ENCODE measurements at places on chromosomes 6 and 20.
A peak's percentile ranks its signal among the peaks of the same experiment; 100 is the strongest.

GRCh38 chr20:24686156-24686555 is 216.7 kb downstream of the SYNDIG1 start:
- DNase-seq: no peak

DNA sequence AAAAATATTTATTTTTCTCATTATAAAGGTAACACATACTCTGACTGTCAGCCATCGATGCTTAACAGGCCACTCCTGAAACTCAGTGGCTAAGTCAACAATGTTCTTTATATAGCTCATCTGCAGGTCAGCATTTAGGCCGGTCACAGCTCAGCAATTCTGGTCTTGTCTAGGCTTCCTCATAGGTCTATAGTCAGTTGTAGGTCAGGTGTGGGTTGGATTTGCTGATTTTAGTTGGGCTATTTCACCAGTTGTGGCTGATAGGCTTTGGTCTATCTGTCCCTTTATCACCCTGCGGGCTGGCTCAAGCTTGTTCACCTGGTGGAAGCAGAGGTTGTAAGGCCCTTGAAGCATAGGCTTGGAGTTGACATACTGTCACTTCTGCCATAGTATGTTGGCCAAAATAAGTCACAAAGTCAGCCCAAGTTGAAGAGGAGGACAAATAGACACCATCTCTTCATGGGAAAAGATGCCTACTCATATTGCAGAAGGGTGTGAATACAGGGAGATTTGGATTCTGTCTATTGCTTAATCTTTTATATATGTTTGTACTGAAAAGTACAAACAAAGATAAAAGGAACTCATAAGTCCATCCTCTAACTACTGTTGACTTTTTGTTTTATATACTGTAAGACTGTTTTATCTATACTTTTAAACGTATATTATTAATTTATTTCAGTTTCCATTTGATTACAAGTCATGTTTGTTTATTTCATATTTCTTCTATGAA is 75.0 kb downstream of the BCKDHB start:
- no peak for DNase-seq

- no peak for DNase-seq
Observed at GRCh38 chr6:122432816-122433215, 33.4 kb downstream of the HSF2 start.

GRCh38 chr6:128925765-128926164 is 42.8 kb downstream of the LAMA2 start:
- DNase-seq: no peak

DNA sequence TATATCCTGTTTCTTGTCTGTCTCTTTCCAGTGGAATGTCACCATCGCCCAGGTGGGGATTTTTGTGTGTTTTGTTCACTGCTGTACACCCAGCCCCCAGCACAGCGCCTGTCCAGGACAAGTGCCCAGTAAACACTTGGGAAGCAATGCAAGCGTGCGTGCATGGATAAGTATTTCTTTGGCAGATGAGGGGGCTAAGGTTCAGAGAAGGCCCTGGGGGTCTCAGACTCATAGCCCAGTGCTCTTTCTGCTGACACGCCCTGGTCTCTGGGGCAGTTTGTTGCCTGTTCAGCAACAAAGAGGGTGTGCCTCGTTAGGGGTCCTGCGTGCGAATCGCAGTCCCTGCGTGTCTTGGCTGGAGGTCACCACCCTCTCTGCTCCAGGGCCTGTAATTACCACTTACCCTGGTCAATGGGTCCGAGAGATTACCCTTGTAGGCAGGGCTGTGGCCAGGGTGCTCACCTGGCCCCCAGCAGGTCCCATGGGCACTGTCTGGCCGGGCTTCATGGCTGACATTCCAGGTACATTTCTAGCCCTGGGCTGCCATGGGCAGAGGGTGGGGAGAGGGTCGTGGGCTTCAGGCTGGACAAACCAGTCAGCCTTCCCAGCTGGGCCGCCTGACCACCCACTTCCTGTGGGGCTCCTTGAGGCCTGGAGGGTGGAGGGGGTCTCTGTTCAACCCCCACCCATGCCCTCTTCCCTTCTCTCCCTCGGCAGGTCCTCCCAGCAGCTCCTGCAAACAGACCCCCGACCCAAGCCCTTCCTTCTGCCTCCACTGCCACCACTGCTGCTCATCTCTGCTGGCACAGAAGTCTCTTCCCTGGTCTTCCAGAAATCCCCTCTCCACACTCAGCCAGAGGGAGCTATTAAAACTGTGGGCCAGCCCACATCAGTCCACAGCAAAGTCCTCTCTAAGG is 87.1 kb downstream of the CEBPB start:
- DNase-seq: no peak

DNA sequence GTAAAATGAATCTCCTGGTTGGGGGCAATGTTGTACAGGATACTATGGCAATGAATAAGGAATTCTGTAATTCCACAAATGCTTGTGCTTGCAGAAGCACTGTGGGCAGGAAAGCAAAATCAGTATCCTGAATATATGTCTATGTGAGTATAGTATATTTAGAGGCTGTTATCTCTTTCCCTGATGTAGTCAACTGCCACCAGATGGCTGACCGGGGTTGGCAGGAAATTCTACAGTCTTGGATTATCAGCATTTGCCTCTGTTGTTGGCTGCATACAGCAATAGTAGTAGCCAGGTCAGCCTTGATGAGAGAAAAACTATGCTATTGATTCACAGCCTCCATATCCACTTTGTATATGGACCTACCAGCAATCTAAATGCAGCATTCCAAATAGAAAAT is 425.1 kb upstream of the JAG1 start:
- no peak for DNase-seq

DNA sequence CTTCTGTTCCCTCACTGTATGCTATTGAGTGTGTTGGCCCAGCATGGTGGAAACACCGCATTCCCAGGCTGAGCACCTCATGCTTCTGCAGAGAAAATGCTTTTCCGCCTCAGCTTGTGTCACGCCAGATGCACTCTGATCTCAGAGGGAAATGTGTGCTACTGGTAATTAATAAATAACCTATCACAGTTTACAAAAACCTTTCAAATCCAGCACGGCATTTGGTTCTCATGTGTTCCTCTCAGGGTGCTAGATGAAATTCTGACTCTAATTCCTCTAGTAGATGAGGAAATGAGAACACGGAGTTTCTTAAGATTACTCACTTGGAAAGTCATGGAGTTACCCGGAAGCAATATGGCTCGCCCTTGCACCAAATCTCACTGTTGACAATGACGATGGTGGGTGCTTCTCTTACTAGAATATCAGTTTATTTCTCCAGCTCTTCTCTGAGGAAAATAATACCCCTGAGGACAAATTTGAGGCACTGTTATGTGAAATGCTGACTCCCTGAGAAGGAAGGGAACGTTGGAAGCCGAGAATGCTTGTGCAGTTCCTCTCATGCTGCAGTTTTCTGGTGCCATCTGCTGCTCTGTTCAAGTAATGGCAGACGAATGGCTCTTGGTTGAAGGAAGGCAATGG is 116.6 kb downstream of the RNF144B start:
- peak; percentile 71 for DNase-seq

DNA sequence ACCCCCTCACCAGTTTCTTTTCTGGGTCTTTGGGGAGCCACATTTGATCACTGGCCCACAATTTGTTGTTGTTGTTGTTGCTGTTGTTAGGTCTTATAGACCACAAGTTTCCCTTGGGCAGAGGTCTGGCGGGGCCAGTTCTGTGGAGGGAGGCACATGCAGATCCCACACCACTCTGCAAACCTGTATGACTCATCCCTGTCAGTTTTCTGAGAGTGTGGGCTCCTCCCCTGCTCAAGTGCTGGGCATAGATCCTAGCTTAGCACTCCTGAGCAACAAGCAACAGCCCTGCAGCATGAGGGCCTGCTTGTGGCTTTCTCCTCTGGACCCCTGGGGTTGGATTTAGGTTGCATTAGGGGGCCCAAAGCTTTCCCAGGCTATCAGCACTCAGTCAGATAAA is 411.1 kb upstream of the HTR1E start:
- DNase-seq: no peak

- DNase-seq: no peak
Observed at GRCh38 chr6:17666646-17667045, 40.1 kb downstream of the NUP153 start.

DNA sequence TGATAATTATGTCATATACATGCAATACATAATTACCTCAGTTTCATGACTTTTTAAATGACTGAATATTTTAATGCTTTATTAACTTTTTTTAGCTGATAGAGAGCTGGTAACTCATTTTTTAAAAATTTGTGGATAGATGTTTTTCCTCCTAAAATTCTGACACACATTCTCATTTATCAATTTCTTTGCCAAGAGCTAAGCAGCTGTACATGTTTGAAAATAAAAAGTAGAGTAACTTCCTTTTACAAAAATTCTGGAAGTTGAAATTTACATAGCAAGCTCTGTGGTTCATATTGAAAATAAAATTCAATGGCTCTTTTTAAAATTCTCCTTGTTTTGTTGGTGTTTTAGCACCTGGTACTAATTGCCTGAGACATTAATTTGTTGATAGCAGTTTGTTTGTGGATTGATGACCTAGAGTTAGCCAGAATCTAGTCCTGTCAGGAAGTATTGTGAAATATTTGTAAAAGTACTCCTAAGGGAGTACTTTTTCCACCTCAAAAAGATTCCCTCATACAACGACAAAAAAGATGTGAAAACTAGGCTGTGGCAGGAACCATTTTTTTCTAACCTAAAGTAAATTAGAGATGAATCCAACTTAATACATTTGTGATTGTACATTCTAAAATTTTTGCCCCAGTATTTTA is 621.8 kb downstream of the BCKDHB start:
- no peak for DNase-seq

DNA sequence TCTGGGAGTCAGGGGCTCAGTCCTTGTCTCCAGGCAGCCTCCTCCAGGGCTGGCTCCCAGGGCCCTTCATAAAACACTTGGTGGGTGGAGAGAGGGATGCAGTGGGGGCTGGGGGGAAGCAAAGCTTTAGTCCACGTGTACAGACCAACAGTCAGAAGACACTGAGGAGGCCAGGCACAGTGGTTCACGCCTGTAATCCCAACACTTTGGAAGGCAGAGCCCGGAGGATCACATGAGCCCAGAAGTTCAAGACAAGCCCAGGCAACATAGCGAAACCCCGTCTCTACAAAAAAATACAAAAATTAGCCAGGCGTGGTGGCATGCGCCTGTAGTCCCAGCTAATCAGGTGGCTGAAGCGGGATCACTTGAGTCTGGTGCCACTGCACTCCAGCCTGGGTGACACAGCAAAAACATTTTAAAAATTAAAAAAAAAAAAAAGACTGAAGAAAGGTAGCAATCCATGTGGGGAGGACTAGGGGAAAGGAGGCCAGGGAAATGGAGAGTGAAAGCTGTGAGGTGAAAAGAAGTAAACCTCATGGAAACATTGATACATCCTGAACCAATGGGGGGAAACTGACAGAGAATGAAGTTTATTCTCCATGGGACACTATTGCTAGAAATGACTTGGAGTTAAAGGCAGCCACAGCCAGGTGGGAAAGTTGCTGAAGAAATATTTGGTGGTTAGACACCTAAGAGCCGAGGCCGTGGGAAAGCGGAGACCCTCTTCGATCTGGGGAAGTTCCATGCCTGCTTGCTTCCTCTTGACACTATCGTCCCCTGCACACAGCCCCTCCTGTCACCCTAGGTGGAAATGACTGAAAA is 35.4 kb downstream of the PIM1 start:
- no peak for DNase-seq

- no peak for DNase-seq
Observed at GRCh38 chr6:157328108-157328692, 4.9 kb upstream of the TMEM242 start.

DNA sequence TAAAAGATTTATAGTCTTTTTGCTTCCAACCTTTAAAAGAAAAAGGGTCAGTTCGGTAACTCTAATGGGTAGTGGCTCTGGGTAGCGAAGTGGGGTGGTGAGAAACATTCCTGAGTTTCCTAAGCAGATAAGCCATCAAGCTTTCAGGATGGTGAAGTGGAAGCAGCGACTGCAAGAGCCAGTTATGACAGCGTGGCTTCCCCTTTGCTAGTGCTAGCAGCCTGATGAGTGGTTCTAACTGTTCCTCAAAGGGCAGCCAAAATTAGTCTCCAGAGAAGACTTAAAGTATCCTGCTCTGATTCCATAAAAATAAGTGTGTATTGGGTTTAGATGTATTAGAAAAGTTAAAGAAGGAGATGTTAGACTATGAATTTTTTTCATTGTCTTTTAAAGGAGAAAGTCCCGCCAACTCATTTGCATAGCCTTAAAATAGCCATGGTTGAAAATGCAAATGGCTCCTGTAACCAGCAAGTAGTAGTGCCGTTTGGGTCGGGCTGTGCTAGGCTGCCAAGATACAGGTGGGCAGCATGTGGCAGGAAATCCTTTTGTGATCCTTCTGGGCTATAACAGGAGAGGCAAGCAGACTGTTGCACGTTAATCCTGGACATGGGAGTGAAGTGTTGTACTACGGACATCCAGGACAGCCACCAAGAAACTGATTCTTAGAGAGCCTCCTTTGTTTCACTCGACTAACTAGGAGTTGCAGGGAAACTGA is 18.0 kb downstream of the ELOVL2 start:
- no peak for DNase-seq

- DNase-seq: peak; percentile 55
Observed at GRCh38 chr6:163338671-163339405, 75.7 kb upstream of the QKI start.

GRCh38 chr6:112504621-112505020 is 157.5 kb downstream of the RFPL4B start:
- DNase-seq: no peak

GRCh38 chr6:39137245-39137644 is 22.3 kb upstream of the SAYSD1 start:
- no peak for DNase-seq

- DNase-seq: no peak
Observed at GRCh38 chr20:30601974-30602373, 655.5 kb upstream of the DEFB115 start.

DNA sequence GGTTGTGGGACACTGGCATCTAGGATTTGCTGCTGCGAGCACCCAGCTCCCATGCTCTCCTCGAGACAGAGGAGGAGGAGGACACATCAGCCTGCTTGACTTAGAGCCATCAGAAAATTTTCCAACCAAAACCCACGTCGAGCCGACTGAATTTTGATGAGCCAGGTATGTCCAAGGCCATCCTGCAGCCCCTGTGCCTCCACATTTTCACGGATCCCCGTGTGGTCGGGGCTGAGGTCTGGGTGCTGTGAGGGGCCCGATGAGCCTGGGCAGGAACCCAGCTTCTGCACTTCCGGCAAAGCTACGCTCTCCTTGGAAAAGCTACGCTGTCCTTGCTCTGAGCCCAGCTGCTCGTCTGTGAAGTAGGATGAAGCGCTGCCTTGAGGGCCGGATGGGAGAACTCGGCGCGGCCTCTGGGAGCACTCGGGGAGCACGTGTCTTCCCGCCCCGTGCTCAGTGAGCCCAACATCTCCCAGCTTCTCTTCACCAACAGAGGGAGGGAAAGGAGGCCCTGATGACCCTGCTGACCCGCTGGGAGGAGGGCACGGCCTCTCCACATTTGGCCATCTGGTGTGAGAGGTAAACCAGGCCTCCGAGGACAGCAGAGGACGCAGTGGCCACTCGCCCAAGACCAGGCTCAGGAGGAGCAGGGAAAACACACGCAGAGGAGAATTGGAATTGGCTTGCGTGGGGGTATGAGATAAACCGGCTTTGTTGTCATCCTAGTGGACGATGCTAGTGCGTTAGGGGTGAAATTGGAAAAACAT is 33.9 kb downstream of the PSMG4 start:
- no peak for DNase-seq

GRCh38 chr20:9531581-9531980 is 17.2 kb downstream of the LAMP5 start:
- DNase-seq: no peak
